ENCODE measurements at places on chromosomes 7 and 10.

DNA sequence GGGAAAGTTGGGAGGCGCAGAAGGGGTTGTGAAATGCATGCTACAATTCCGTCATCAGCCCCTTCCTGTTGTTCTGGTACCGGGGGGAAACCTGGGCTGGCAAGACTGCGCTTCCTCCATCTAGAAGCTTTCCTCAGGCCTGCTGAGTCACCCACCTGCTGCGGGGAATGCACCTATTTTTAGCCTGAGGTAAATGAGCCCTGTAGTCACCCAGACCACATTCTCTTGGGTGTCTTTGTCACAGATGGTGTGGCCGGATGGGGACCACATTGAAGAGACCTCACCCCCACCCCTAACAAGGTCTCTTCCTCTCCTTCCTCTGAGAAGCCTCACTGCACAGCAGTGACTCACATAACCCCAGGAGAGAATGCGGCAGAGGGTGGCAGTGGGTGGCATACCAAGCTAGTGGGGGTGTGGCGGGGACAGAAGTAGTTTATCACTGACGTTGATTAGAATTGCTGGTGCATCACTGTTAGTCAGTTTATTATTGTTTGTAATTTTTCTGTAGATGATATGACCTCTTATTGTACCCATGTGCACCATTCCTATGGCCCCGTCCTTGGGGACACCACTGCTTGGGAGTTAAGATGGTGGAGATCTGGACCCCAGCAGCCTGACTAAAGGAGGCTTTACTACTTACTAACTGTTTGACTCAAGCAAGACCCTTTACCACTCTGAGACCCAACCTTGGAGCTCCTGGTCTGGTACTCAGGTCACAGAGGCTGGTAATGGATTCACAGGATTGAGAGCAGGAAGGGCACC lies 83.0 kb upstream of the DUSP5 start:
- DNase-seq: no peak

GRCh38 chr7:50641442-50642405 lies 76.5 kb upstream of the DDC start:
- no peak for DNase-seq

DNA sequence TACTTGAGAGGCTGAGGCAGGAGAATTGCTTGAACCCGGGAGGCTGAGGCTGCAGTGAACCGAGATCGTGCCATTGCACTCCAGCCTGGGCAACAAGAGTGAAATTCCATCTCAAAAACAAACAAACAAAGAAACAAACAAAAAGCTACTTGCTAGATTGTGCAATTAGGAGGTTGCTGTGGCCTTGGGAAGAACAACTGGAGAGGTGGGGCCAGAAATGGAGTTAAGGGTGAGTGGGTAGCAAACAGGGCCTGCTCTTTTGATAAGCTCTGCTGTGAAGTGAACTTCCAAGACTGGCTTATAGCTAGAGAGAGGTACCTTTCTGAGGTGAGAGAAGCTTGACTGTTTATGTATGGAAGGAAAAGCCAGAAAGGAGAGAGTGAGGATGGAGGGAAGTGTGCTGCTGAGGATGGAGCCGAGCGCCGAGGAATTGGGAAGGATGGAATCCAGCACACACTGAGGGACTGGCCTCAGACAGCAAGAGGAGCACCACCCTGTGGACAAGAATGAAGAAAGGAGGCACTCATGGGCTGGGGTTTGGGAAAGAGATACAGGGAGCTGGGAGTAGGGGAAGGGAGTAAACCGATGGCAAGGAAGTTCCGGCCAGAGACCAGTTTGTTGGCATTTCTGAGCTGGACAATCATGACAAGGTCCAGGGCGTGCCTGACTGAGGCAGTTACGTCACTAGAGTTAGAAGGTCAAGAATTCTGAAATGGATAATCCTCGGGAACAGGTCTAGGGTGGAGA lies 7.0 kb upstream of the RPEL1 start:
- DNase-seq: no peak

DNA sequence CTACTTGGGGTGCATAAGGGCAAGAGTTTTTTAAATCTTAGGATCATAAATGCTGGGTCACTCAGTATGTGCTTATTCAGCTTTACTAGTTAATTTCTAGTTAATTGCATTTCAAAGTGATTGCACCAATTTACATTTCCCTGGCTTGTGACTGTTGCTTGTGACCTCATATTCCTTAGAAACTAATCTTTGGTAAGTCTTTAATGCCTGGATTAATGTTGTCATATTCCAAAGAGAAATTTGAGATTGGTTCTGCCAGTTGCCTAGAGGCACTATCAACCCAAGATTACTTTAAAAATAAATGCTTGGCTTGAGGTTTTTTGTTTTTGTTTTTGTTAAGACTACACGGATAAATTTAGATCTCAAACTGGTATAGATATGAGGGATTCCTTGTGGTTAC lies 103.1 kb downstream of the ANK3 start:
- DNase-seq: no peak

DNA sequence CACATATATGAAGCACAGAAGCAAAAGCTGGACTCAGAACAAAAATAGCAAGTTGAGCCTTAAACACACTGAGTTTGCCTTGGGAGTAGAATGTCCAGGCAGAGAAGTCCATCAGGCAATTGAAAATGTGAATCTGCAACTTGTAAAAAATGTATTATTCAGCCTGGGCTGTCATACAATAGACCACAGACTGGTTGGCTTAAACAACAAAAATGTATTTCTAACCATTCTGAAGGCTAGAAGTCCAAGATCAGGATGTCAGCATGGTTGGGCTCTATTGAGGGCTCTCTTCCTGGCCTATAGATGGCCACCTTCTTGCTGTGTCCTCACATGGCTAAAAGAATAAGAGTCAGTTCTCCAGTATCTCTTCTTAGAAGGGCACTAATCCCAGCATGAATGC lies 76.5 kb upstream of the CAPZA2 start:
- no peak for DNase-seq

- DNase-seq: no peak
These were observed 76.6 kb downstream of the NDUFB2 start for GRCh38 chr7:140773104-140773503.

DNA sequence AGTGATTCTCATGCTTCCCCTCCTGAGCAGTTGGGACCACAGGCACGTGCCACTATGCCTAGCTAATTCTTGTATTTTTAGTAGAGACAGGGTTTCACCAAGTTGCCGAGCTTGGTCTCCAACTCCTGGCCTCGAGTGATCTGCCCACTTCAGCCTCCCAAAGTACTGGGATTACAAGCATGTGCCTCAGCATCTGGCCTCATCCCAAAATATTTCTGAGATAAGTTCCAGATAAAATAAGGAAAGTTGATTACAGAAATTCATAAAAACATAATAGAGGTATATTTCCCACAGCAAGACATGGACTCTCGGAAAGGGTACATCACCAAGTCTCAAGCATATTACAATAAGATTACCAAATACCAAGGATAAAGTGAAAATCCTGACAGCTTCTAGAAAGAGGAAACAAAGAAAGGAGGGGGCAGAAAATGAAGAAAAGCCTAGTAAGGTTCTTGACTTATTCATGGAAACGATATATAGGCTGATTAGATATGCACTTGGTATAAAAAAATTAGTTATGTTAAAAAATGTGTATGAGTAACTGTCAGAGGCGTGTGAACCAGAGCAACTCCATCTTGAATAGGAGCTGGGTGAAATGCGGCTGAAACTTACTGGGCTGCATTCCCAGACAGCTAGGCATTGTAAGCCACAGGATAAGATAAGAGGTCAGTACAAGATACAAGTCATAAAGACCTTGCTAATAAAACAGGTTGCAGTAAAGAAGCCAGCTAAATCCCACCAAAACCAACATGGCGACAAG lies 35.0 kb downstream of the IQUB start:
- no peak for DNase-seq

- DNase-seq: no peak
These were observed 599.2 kb downstream of the KCNMA1 start for GRCh38 chr10:77038407-77038806.

DNA sequence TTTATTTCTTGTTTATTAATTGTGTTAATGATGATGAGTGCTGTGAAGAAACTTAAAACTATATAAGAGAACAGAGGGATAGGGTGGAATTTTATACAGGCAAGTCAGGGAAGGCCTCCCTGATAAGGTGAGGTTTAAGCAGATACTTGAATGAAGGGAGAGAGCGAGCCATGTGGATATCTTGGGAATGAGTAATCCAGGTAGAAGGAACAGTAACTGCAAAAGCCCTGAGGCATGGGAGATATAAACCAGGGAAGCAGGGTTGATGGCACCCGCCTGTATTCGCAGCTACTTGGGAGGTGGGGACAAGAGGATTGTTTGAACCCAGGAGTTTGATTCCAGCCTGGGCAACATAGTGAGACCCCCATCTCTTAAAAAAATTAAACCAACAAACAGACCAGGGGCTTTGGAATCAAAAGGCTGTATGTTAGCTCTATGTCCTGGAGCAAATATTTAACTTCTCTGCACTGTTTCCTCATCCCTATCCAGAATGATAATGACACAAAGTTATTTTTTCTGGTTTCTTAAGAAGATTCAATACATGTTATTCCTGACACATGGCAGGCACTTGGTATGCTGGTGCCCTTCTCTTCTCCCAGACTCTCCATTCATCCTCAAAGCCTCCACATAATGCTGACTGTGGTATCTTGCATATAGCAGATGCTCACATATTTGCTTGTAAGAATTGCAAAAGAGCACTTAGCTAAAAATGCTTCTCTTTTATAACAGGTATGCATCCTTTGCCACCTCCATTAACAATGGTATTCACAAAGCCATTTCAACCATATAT lies 169.3 kb downstream of the CHN2 start:
- no peak for DNase-seq

DNA sequence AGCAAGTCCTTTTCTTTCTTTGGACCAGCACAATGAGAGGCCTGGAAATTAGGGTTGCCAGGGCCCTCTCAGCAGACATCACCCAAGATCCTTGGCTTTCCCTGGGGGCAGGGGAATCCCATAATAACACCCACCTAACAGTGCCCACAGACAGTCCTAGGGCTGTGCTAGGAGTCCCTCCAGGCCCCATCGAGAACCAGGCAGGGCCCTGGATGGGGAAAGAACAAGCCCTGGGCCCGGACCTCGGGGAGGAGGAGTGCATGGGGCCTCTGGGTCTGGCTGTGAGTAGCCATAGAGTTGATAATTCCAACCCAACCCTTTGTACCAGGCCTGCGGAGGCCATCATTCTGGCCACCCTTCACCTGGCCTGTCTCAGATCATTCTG lies 201.2 kb upstream of the ZMIZ1 start:
- DNase-seq: no peak

DNA sequence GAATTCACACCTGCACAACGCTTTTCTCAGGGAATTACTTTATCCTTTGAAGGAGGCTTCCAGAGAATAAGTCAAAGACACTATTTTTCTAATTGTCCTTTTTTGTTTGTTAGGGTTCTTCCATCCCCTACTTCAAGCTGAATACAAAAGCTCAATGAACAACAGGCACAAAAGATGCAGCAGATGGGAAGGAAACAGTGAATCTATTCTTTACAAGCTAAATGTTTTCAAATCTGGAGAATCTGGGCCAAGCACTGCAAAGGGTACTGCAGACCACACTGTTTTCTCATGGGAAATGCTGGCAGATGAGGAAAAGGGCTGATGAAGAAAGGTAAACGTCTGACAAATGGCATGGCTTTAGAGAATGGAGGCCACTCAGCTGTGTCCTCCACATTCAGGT lies 18.5 kb downstream of the LIPA start:
- no peak for DNase-seq

DNA sequence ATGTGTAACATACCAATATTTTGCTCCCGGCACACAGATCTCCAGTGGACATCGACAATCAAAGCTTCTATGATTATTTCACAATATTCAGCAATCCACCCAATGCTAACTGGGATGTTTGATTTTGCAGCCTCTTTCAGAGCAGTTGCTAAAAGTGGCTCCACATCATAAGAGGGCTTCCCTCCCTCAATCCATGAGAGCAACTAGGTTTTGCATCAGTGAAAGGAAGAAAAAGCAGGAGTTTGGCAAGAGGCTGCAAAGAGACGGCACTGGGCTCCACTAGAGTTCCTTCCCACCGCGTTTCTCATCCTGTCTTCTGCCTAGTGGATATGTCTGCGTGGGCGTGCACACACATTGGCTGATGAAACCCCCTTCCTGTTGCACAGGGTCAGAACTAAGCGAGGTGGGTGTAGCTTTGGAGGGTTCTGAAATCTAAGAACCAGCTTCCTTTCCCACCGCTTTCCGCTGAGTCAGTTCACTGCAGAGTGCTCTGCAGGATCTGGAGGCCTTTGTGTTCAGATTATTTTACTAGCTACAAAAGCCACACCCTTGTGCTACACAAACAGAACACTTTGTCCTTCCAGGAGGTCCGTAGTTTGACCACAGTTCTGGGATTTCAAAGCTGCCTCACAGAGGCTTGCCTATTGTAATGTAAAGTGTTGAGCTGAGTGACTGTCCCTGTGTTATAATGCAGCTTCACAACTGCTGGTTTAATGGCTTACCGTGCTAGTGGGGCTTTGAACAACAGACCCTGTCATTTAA lies 28.1 kb downstream of the ARL4A start:
- DNase-seq: peak; percentile 71

- no peak for DNase-seq
These were observed 555.9 kb upstream of the DPP6 start for GRCh38 chr7:153496257-153496656.

GRCh38 chr10:5935628-5936027 lies 41.7 kb downstream of the IL15RA start:
- DNase-seq: no peak

- no peak for DNase-seq
These were observed 26.7 kb upstream of the ABLIM1 start for GRCh38 chr10:114684822-114685209.

All from left forelimb (tissue), 1 donor.